Activated CD8-positive, alpha-beta T cell treated with anti-CD3 and anti-CD28 coated beads for 36 hours (primary cell): ENCODE measurements at places on chromosomes 12 and 14. TPM values are rescaled to one million over a fixed set of nuclear protein-coding genes. Genes with fewer than 3 reads are reported as not detected.
A peak's percentile ranks its signal among the peaks of the same experiment; 100 is the strongest.

GRIP1 gene
- 0.61 TPM for total RNA-seq

SIX6 gene
- total RNA-seq: not detected

LRP10 gene
- total RNA-seq: 21.0 TPM

DNA sequence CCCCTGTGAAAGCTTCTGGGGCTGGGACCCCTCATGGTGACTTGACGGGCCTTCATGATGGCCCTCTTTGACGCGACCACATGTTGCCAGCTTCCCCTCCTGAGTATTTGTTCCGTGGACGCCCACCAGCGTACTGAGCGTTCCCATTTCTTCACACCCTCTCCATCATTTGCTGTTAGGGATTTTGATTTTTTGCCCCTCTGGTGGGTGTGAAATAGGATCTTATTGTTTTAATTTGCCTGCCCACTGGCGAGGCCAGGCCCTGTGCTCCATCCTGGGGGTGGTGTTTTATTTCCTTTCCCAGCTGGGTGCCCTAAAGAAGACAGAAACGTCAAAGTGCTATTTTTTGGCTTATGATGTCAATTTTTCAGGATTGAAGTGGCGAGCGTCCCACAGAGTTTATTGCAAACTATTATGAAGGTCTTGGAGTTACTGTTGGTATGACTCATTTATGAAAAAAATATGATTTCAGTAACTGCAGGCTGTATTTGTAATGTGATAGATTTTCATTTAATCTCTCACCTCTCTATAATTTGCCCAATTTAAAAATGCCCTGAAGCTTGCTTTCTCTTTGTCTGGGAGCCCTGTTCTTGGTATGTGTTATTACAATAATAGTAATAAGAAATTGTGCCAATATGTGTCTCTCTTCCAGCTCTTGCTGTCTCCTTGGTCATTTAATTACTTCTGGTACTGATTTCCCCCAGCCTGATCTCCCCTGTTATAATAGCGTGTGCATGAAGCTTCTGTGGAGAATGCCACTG lies 99.6 kb downstream of the SLC25A47 start:
- no peaks in the 10 kb centered on the region for H3K27me3 ChIP-seq
- H3K27ac ChIP-seq: no peak overlapping the region
- H3K36me3 ChIP-seq: no peaks in the 10 kb centered on the region
- no peak overlapping the region for H3K4me3 ChIP-seq
- H3K4me1 ChIP-seq: peaks cover 4% of the 10 kb centered on the region

DNA sequence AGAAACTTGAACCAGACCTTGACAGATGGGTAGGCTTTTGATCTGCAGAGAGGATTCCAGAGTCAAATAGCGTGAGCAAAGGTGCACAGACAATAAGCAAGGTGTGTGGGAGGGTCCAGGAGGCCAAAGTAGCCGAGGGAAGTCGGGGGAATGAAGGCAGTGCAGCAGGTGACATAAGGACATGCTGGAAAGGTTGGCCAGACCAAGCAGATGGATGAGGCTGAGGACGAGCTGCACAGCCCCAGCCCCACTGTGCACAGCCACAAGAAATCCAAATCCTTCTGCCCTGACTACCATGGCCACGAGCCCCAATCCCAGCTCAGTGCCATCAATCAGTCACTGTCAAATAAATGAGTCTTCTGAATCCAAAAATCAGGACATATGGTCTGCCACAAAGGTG lies 5.4 kb downstream of the TTC7B start:
- peaks cover 8% of the 10 kb centered on the region for H3K27me3 ChIP-seq
- no peak for DNase-seq
- no peak overlapping the region for H3K27ac ChIP-seq

GRCh38 chr12:122127839-122128238 lies 46.2 kb downstream of the IL31 start:
- no peaks in the 10 kb centered on the region for H3K27me3 ChIP-seq
- H3K4me3 ChIP-seq: no peak overlapping the region
- no peak for DNase-seq
- no peaks in the 10 kb centered on the region for H3K36me3 ChIP-seq
- H3K4me1 ChIP-seq: peaks cover 23% of the 10 kb centered on the region

- no peaks in the 10 kb centered on the region for H3K36me3 ChIP-seq
- no peaks in the 10 kb centered on the region for H3K4me1 ChIP-seq
- DNase-seq: no peak
- peaks cover 9% of the 10 kb centered on the region for H3K27me3 ChIP-seq
- no peak overlapping the region for H3K4me3 ChIP-seq
- H3K27ac ChIP-seq: no peak overlapping the region
Observed at GRCh38 chr12:131357185-131357747, 353.6 kb upstream of the SFSWAP start.

DNA sequence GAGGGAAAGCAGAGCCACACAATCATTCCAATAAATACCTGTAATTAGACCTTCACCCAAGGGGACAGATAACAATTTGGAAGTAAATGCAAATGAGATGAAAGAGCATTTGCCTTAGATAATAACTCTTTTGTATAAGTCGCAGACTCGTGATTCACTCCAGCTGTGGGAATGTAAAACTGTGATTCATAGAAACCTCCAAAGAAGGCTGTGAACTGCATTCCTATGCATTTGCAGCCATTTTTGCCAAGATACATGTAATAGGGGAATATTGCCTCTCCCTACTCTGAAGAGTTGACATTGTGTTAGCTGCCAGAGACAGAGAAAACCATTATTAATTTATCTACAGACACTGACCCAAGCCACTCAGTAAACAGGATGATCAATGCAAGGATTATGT lies 181.9 kb upstream of the ARHGAP5 start:
- no peak overlapping the region for H3K27ac ChIP-seq
- DNase-seq: no peak
- H3K27me3 ChIP-seq: peaks cover 6% of the 10 kb centered on the region
- no peaks in the 10 kb centered on the region for H3K4me1 ChIP-seq
- H3K4me3 ChIP-seq: no peak overlapping the region

DNA sequence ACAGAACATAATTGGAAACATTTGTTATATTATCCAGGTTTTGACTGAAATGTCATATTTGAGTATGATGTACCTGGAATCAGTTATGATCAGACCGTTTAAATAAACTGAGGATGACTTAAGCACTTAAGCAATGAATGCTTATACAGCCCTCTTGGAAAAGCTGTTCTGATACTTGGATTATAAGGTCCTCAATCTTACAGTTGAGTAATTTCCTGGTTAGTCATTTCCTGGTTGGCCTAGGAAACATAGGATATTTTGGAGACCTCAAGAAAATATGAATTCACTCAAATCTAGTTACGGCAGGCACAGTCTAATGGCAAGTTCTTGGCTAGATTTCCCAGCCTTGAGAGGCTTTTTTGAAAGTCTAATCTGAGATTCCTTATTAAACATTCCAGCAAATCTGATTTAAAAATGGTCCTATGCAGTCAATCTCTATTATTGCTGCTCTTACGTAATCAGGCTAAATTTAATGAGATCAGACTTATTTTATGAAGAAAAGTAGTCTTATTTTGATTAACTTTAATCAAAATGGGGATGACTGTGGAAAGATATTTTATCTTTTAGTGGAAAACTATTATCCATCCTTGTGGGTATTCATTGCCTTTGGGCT lies 447.2 kb downstream of the SNAPC1 start:
- H3K4me1 ChIP-seq: no peaks in the 10 kb centered on the region
- H3K27ac ChIP-seq: no peak overlapping the region
- no peaks in the 10 kb centered on the region for H3K36me3 ChIP-seq
- no peak overlapping the region for H3K4me3 ChIP-seq

DNA sequence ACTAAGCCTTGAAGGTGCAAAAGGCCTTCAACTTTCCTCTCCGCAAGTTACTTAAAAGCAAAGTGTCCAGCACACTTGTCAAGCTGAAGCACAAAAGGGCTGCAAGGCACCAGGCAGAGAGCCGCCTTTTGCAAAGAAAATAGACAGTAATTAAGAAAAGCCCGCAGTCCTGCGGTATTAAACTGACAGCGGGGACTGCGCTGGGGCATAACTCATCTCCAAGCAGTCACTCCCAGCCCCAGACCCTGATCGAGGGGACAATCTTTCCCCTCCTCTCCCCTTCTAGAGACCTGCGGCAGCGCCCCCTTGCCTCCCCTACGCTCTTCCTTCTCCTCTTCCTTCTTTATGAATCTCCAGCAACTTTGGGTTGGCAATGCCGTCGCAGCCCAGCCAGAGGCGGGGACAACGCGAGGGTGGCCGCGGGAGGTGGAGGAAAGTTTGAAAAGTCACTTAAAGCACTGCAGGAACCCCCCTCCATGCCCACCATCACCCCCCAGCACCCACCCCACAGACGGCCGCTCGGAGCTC lies 200.9 kb upstream of the CAND1 start:
- peaks cover 7% of the 10 kb centered on the region for H3K4me1 ChIP-seq
- H3K4me3 ChIP-seq: peak overlapping the region; percentile 80

DNA sequence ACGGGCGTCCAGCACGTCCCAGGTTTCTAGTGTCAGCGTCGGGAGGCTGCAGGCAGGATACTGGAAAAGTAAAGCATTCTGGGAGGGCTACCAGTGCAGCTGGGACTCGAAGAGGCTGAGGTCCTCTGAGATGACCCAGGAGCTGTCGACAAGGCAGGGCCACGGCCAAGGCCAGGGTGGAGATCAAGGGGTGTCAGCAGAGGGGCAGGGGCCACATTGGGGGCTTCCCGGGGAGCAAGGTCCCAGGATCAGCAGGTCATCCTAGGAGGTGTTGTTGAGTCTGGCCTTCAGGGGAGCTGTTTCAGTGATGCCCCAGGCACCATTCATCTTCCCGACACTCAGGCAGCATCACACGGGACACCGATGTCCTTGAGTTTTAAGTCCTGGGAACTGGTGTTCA lies 377.8 kb upstream of the SFSWAP start:
- no peaks in the 10 kb centered on the region for H3K36me3 ChIP-seq
- H3K4me1 ChIP-seq: no peaks in the 10 kb centered on the region
- H3K27me3 ChIP-seq: no peaks in the 10 kb centered on the region
- no peak for DNase-seq
- H3K27ac ChIP-seq: no peak overlapping the region
